ENCODE measurements at places on chromosomes 7 and 10.

GRCh38 chr7:103704701-103705100 lies 258.7 kb upstream of the SLC26A5 start:
- DNase-seq: no peak

DNA sequence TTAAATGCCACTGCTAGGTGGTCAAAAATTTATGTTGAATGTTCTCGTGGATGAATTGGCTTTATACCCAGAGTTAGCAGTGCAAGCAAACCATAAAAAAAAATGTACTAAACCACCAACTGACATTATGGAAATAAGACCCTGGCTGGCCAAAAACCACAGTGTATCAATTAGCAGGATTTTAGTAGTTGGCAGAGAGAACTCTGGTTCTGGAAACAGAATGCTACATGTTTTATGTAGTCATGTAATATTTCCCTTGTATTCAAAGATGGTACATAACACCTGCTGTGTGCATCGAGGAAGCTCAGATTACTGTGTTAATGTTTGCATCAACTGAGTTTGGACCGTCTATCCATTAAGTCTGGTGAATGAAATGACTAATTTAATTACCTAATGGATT lies 618.5 kb downstream of the CCSER2 start:
- DNase-seq: no peak

GRCh38 chr7:119959811-119960210 lies 313.2 kb upstream of the KCND2 start:
- no peak for DNase-seq

- no peak for DNase-seq
Measured at GRCh38 chr10:94293354-94293753, 69.4 kb downstream of the NOC3L start.

DNA sequence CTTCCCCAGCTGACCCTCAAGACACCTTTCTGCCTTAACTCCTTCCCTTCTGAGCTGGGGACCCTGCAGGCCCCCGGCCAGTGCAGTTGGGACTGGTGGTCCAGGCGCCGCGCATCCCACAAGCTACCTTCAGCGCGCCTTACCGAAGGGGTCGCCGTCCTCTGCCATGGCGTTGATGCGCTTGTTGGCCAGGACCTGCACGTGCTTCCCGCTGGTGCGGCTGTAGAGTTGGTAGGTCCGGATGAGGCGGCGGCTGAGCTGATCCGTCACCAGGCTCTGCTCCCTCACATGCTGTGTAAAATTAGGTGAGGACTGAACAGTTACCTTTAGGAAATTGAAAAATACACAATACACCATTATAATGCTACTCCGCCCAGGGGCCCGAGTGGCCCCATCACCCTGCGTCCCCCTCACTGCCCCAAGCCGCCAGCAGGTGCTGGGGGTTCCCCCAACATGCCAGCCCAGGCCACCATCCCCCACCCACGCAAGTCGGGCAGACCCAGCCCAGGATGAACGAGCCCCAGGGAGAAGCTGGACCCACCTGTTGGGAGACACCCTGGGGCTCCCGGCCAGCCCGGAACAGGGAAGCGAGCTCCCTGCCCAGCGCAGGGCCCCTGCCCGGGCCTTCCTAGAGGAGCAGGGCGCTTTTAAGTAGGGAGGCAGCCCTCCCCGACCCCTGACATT lies 1.2 kb downstream of the FGF8 start:
- no peak for DNase-seq

DNA sequence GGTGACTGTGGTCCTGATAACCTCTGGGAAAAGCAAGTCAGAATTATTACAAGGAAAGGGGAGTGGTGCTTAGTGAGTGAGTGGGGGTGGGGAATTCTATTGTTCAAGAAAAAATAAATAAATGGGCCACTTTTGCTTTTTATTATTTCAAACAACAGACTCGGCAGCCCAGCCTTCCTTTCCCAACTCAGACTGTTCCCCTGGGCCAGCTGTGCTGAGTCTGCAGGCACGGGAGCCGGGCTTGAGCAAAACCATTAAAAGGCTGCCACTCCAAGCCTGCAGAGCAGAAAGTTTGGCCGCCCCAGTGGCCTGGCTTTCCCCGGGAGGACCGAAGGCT lies 90.0 kb downstream of the PLXNA4 start:
- no peak for DNase-seq

GRCh38 chr10:8144496-8144895 lies 90.0 kb downstream of the GATA3 start:
- DNase-seq: no peak

- no peak for DNase-seq
Measured at GRCh38 chr10:454860-455259, 234.6 kb downstream of the DIP2C start.

GRCh38 chr10:133359554-133359971 lies 1.7 kb upstream of the FUOM start:
- DNase-seq: peak; percentile 33

- no peak for DNase-seq
Measured at GRCh38 chr7:3272691-3273141, 28.3 kb upstream of the SDK1 start.

DNA sequence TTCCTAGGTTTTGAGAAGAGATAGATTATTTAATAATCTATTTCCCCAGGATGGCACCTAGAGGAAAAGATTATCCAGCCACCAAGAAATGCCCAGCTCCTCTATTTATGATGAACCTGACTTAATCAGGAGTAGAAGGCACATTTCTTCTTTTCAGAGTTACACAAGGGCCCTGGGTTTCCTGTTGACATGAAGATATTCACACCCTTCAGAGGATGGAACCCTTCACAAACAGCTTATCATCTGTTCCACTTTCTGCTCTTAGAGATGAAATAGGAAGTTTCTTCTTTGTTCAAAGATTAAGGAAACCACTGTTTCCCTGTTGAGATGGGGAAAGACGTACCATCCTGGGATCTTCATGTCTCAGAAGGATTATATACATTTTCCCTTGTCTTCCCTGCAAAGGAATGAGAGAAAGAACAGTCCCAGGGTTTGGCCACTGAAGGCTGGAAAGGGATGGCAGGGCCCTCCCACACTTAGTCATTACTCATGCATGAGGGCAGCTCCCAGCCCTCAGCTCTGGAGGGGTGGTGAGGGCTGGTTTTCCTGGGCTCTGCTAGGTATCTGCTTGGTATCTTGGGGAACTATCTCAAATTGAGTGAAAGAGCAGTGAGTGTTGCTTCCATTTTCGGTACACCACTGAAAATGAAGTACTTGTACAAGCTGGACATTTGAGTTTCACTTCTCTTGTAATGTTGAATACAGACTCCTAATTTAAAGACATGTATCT lies 64.0 kb downstream of the MTPAP start:
- no peak for DNase-seq

GRCh38 chr7:37832194-37832593 lies 16.2 kb upstream of the NME8 start:
- no peak for DNase-seq

DNA sequence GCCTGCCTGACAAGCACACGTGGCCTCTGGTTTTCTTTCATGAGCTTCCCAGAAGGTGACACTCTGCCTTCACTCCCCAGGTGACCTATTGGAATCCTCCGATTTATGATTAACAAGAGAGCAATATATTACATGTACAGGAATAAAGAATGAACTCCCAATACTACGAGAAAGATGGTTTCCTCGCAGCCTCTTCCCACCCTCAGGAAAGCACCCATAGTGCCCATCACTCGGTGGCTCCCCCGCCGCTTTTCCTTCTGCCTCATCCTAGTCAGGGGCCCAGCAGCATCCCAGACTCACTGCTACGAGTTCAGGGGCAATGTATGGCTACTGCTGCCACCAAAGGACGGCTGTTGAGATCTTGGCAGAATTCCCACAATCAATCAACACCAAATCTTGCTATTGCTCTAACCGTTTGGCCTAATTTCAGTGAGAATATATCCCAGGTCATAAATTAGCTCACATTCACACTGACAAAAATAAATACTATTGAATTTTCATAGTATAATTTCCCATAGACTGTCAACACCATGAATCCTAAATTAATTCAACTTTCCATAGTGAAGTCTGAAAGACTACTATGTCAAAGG lies 196.3 kb downstream of the TNS3 start:
- no peak for DNase-seq

DNA sequence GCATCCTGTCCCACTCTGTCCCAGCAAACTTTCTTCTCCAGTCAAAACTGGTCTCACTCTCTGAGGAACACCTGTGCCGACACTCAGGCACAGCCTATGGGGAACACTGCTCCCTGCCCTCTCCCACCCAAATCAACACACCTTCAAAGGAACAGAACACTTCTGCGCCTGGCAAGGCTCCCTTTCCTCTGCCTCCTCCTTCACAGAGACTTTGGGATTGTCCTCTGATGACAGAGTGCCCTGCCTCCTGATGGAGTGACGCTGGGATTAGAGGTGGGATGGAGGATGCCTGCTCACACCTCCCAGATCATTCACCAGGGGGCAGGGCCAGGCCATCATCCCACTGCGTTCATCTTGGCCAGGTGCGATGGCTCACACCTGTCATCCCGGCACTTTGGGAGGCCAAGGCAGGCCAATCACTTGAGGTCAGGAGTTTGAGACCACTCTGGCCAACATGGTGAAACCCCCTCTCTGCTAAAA lies 26.5 kb downstream of the KLF6 start:
- no peak for DNase-seq

GRCh38 chr7:80411621-80412020 lies 100.2 kb downstream of the GNAT3 start:
- DNase-seq: no peak

All from activated T-cell treated with anti-CD3 and anti-CD28 coated beads for 1 hour (primary cell).